ENCODE measurements at places on chromosomes 7 and 10.

GRCh38 chr7:134632937-134633540 lies 13.6 kb upstream of the BPGM start:
- H3K27ac ChIP-seq: no peak overlapping the region
- H3K4me1 ChIP-seq: no peaks in the 10 kb centered on the region
- DNase-seq: no peak
- no peaks in the 10 kb centered on the region for H3K36me3 ChIP-seq
- H3K27me3 ChIP-seq: no peaks in the 10 kb centered on the region

DNA sequence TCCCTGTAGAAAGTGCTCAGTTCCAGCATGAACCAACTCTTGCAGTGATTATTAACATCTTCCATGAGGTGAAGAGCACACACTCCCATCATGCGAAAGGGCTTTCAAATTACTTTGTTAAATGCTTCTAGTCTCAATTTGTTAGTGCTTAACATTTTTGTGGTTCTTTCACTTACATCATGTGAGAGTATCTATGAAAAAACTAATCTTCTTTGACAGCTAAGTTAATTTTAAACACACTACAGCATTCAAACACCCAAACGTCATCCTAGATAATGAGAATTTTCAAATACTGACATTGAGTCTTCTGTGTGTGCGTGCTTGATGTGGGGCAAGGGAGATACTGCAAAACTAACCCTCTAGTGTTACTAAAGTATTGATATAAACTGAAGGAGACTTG lies 84.8 kb downstream of the ETV1 start:
- peaks cover 8% of the 10 kb centered on the region for H3K36me3 ChIP-seq
- H3K4me1 ChIP-seq: no peaks in the 10 kb centered on the region
- no peaks in the 10 kb centered on the region for H3K27me3 ChIP-seq
- no peak for DNase-seq
- H3K27ac ChIP-seq: no peak overlapping the region
- no peak overlapping the region for H3K4me3 ChIP-seq

- H3K27me3 ChIP-seq: peaks cover 3% of the 10 kb centered on the region
- no peak overlapping the region for H3K27ac ChIP-seq
- peaks cover 7% of the 10 kb centered on the region for H3K4me1 ChIP-seq
- H3K36me3 ChIP-seq: no peaks in the 10 kb centered on the region
- no peak overlapping the region for H3K4me3 ChIP-seq
- no peak for DNase-seq
Measured at GRCh38 chr10:119203006-119203405, 4.4 kb upstream of the GRK5 start.

DNA sequence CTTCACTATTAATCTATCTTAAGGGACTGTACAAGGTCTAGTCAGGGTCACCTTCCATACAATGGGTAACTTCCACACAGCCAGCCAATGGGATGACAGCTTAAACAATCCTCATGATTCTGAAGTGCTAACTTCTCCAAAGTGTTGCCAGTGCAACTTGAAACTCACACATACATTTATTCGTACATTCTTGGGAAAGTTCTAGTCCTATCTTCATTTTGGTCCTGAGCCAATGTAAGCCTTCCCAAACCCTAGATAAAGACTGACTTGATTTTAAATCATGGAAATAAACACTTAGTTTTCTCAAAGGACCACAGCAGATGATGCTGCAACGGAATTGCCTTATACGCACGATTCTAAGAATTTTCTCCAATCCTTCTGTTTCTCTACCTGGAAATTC lies 117.5 kb upstream of the COL1A2 start:
- no peaks in the 10 kb centered on the region for H3K4me1 ChIP-seq
- no peaks in the 10 kb centered on the region for H3K27me3 ChIP-seq
- H3K27ac ChIP-seq: no peak overlapping the region
- H3K36me3 ChIP-seq: no peaks in the 10 kb centered on the region
- H3K4me3 ChIP-seq: no peak overlapping the region
- no peak for DNase-seq

GRCh38 chr10:93746844-93747284 lies 10.9 kb upstream of the LGI1 start:
- no peak for DNase-seq
- H3K36me3 ChIP-seq: no peaks in the 10 kb centered on the region
- peaks cover 36% of the 10 kb centered on the region for H3K4me1 ChIP-seq
- H3K4me3 ChIP-seq: no peak overlapping the region
- H3K27me3 ChIP-seq: no peaks in the 10 kb centered on the region
- H3K27ac ChIP-seq: peak overlapping the region; percentile 55

DNA sequence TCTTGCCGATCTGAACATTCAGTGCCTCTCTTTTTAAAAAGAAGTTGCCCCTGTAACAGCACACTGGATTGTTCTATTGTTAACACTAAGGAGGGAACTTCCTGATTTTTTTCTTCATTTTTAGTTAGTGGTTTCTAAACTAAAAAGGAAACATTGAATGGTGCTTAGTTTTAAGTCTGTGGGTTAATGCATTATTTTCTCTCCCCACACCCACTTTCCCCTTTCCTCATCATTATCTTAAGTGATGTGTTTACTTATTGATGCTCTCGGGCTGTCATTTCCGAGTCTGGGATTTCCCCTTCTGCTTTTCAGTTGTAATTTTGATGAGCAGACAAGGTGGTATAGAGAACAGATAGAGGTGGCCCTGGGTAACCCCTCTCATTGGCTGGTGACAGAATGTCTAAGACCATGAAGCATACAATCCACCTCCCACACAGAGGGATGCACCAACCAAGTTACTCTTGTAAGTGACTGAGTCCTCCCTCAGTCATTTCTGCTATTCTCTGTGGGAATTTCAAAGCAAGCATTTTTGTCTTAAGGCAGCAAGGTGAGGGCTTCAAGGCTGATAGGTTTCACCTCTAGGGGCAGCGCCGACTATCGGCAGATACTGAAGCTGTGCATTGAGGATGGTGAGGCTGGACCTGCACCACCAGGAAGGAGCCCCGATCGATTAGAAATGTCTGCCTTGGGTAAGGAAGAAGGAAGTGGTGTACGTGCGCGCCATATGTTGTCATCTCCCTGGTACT lies 49.5 kb downstream of the CHN2 start:
- no peak overlapping the region for H3K4me3 ChIP-seq
- DNase-seq: no peak

- H3K27me3 ChIP-seq: peaks cover 3% of the 10 kb centered on the region
- H3K4me3 ChIP-seq: no peak overlapping the region
- H3K27ac ChIP-seq: no peak overlapping the region
- no peaks in the 10 kb centered on the region for H3K4me1 ChIP-seq
- H3K36me3 ChIP-seq: no peaks in the 10 kb centered on the region
- DNase-seq: no peak
Measured at GRCh38 chr10:49257154-49257553, 41.8 kb upstream of the C10orf71 start.

- no peak overlapping the region for H3K4me3 ChIP-seq
- H3K4me1 ChIP-seq: no peaks in the 10 kb centered on the region
- H3K27ac ChIP-seq: no peak overlapping the region
Measured at GRCh38 chr10:96756111-96756903, 36.0 kb upstream of the PIK3AP1 start.

- no peaks in the 10 kb centered on the region for H3K36me3 ChIP-seq
- H3K27ac ChIP-seq: no peak overlapping the region
- no peak for DNase-seq
- no peak overlapping the region for H3K4me3 ChIP-seq
- no peaks in the 10 kb centered on the region for H3K4me1 ChIP-seq
- H3K27me3 ChIP-seq: no peaks in the 10 kb centered on the region
Measured at GRCh38 chr7:108016841-108017775, 14.1 kb upstream of the LAMB1 start.

DNA sequence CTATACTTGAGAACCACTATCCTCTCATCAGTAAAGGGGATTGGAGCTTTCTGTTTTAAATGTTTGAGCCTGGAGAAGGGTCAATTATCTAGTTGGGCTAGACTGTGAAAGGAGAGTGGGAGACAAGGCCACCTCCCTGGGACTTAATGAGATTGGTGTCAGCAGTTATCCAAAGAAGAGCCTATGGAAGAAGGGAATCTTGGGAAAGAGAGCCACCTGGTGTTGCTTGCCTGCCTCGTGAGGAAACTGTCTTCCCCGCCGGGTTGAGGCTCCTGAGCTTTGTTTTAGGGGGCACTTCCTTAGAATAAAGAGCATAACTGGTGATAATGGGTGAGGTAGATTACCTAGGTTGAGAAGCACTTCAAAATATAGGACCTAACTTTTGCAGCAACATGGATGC lies 32.0 kb upstream of the ABCB4 start:
- H3K27ac ChIP-seq: no peak overlapping the region
- H3K36me3 ChIP-seq: no peaks in the 10 kb centered on the region
- no peak overlapping the region for H3K4me3 ChIP-seq
- H3K27me3 ChIP-seq: no peaks in the 10 kb centered on the region
- H3K4me1 ChIP-seq: no peaks in the 10 kb centered on the region

GRCh38 chr10:30058570-30059132 lies 735 bp downstream of the JCAD start:
- peak overlapping the region; percentile 84 for H3K4me3 ChIP-seq
- H3K4me1 ChIP-seq: peaks cover 14% of the 10 kb centered on the region
- H3K36me3 ChIP-seq: no peaks in the 10 kb centered on the region
- H3K27me3 ChIP-seq: no peaks in the 10 kb centered on the region
- H3K27ac ChIP-seq: peak overlapping the region; percentile 82

DNA sequence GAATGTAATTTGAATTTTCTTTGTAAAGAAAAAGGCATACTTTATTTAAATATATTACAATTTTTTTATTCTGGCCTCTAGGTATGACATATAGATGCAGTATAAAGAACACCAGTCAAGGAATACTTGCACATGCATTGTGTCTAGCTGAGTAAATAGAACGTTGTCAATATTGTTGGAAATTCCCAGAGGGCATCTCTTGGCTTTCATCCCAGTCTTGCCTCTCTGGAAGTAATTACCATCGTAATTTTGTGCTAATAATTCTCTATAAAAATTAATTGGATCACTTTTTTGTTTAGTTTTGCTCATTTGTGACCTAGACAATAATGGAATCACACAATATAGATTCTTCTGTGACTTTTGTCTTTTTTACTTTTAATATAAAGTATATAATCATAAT lies 1052.3 kb upstream of the CELF2 start:
- no peaks in the 10 kb centered on the region for H3K4me1 ChIP-seq
- no peak for DNase-seq
- H3K4me3 ChIP-seq: no peak overlapping the region
- H3K36me3 ChIP-seq: no peaks in the 10 kb centered on the region

DNA sequence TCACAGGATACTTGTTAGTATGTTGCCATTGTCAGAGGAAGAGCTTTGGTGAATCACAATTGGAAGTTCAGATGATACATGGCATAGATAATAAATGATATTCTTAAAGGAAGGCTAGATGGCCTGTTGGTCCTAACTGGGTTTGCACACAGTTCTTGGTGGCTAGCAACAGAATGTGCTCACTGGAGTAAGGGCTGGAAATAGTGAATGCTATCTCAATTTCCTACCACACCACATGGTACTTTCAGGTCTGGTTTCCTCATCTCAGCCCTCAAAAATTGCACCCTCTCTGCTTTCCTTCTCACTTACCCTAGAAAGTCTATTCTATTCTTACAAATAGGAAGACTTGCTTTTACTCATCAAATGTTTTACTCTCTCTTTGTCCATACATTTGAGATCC lies 622.5 kb downstream of the ANKRD7 start:
- H3K36me3 ChIP-seq: no peaks in the 10 kb centered on the region
- H3K4me1 ChIP-seq: no peaks in the 10 kb centered on the region
- no peak overlapping the region for H3K4me3 ChIP-seq
- no peak overlapping the region for H3K27ac ChIP-seq
- H3K27me3 ChIP-seq: no peaks in the 10 kb centered on the region
- no peak for DNase-seq

GRCh38 chr10:126674741-126675515 lies 4.4 kb upstream of the C10orf90 start:
- no peak overlapping the region for H3K4me3 ChIP-seq
- DNase-seq: no peak
- no peak overlapping the region for H3K27ac ChIP-seq
- no peaks in the 10 kb centered on the region for H3K4me1 ChIP-seq
- H3K27me3 ChIP-seq: no peaks in the 10 kb centered on the region
- H3K36me3 ChIP-seq: no peaks in the 10 kb centered on the region

- H3K4me1 ChIP-seq: no peaks in the 10 kb centered on the region
- H3K27ac ChIP-seq: no peak overlapping the region
- no peaks in the 10 kb centered on the region for H3K27me3 ChIP-seq
Measured at GRCh38 chr7:14170872-14171271, 181.4 kb upstream of the ETV1 start.

GRCh38 chr10:31004611-31005193 lies 27.0 kb downstream of the ZNF438 start:
- no peak overlapping the region for H3K27ac ChIP-seq
- no peaks in the 10 kb centered on the region for H3K27me3 ChIP-seq
- H3K4me1 ChIP-seq: no peaks in the 10 kb centered on the region
- no peaks in the 10 kb centered on the region for H3K36me3 ChIP-seq
- H3K4me3 ChIP-seq: no peak overlapping the region

DNA sequence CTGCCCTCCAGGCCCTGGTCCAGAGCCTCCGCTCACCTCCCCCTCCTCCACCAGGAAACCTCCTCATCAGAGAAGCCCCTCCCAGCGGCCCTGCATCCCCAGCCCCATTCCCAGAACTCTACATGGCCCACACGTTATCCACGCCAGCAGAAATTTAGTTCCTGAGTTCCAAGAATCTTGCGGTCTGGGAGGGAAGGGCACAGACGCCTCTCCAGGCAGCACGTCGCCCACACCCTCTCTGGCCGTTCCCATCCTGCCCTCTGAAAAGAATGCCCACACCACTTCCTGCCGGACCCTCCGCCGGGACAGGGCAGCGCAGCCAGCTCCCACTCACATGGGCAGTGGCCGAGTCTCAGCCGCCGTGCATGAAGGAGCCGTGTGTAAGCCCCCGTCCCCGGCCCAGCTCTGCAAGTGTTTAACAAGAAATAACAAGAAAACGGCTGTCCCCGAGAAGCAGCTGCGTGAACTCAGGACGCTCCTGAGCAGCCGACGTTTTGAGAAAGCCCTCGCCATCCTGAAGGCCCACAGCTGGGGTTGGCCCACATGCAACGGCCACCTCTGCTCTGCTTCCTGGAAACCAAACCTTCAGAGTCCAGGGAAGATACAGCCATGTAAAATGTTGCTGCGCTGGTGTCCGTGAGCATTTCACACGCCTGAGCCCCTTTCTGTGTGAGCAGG lies 17.4 kb downstream of the ADGRA1 start:
- H3K4me1 ChIP-seq: no peaks in the 10 kb centered on the region
- DNase-seq: no peak
- H3K27ac ChIP-seq: no peak overlapping the region
- no peak overlapping the region for H3K4me3 ChIP-seq

GRCh38 chr7:158581440-158582088 lies 6.1 kb downstream of the PTPRN2 start:
- H3K4me3 ChIP-seq: no peak overlapping the region
- no peak overlapping the region for H3K27ac ChIP-seq
- H3K4me1 ChIP-seq: peaks cover 2% of the 10 kb centered on the region
- H3K36me3 ChIP-seq: no peaks in the 10 kb centered on the region
- no peaks in the 10 kb centered on the region for H3K27me3 ChIP-seq

- H3K27me3 ChIP-seq: no peaks in the 10 kb centered on the region
- no peak overlapping the region for H3K27ac ChIP-seq
- no peak for DNase-seq
- peaks cover 7% of the 10 kb centered on the region for H3K4me1 ChIP-seq
- no peak overlapping the region for H3K4me3 ChIP-seq
Measured at GRCh38 chr7:127770885-127771284, 118.9 kb downstream of the SND1 start.

Data from tibial artery (tissue), 4 donors.